ENCODE measurements at places on chromosomes 2 and 18.

- DNase-seq, result no peak
These were observed 78.2 kb downstream of the UBE2E3 start for GRCh38 chr2:181058378-181059269.

GRCh38 chr2:131016826-131017741, 76.2 kb downstream of the FAM168B start:
- DNase-seq, result no peak

DNA sequence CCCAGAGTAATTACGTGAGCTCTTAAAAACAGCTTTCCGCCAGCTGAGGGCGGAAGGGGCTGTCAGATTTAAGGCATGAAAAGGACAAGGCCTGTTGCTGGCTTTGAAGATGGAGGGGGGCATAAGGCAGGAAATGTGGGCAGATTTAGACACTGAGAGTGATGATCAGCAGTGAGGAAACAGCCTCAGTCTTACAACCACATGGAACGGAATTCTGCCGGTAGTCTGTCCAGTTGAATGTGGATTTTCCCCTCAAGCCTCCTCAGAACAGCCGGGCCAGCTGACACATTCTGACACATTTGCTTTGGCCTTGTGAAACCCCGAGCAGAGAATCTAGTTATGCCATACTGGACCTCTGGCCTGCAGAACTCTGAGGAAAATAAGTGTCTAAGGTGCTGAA, 16.6 kb downstream of the POLE4 start:
- DNase-seq, result no peak

DNA sequence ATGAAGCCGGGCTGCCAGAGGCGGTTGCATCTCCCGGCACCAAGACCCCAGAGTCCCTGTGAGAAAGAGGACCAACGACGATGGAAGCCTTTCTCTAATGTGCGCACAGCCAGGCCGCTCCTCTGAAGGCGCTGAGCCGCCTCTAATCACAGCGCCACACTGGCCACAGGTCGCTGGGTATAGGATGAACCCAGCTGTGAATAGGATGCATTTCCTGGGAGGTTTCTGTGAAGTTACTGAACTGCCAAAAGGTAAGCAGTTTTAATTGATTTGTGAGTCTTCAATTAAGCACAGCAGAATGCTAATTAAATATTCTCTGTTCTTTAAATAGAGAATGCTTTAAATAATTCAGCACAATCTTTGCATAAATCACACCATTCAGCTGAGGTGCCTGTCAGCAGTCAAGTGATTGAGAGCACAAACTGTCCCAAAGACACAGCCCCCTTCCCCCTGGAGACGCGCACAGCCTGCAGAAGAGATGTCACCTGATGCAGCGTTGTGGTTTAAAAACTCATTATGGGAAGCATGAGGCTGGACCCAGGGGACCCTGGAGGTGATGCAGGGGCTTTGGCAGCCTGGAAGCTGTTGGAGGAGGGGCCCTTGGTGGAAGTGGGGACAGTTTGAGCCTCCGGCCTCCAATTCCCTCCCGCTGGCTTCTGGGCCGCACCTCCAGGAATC, 98.1 kb downstream of the RTP5 start:
- no peak for DNase-seq

DNA sequence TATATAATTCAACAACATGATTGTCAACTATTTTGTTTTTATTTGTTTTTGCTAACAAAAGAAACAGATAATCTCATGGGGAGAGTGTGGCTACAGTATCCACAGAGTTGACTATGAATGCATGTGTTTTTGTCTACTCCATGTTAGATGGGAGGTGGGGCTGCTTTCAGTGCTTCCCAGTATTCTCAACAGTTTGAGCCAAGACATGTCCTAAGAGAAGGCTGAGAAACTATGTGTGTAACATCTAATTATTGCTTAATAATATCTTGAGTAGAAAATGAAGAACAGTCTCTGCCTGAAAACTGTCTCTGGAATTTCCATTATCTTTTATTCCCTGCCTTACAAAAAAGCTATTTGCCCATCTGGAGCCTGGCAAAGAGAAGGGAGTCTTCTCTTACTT, 178.8 kb upstream of the MMADHC start:
- DNase-seq, result no peak

GRCh38 chr2:119716284-119716672, 37.3 kb downstream of the TMEM177 start:
- no peak for DNase-seq

DNA sequence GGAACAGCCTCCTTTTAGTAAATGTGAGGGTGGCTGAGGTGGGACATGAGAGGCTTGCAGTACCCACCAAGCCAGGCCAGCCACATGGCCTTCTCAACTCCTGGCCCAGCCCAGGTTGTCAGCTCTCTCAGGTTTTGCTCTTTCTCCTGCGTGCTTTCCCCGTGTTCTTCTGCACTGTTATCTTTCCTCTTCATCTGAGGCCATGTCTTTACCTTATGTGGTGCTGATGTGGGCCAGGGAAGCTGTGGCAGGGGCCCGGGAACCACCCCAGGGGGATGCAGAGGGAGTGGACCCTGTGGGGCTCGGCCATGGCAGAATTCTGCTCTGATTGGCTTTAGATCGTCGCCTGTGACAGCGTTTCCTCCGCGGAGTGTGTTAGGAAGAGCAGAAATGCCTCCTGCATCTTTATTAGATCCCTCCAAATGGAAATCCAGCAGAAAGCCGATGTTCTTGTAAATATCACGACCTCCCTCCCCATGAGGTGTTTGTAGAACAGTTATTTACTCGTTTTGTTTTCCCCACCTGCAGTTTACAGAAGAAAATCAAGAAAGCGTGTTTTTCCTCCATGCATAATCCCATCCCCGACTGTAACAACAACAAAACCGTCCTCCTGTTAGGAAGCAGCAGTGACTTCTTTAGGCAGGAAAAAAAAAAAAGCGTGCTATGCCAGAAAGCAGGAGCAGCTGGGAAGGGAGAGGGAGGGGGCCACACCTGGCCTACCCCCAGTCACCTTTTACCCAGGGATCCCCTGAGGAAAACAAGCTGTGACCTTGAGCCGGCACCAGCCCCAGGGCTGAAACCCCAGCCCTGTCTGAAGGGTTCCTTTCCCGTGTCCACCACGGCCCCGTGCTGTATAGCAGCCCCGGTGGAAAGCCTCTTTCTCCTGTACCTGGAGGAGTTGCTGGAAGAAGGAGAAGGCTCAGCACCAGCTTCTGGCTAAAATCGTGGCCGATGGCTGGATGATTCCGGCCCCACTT, 54.8 kb downstream of the HPCAL1 start:
- DNase-seq, result no peak

DNA sequence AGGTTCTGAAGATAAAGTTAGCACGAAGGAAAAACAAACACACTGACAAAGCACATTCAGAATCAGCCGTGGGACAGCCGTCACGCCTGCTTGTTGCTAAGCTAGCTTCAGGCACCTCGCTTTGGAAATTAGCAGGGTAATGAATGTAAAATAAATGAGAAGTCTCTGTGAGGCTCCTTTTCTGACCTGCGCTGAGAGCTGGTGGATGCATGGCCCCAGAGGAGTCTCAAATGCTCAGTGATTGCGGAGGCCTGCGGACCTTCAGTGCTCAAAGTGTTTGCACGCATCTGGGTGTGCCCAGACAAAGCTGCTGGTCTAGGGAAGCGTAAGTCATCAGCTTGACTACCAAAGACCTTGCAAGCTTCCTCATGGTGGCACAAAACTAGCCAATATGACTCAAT, 50.6 kb downstream of the CD8B2 start:
- DNase-seq, result no peak

DNA sequence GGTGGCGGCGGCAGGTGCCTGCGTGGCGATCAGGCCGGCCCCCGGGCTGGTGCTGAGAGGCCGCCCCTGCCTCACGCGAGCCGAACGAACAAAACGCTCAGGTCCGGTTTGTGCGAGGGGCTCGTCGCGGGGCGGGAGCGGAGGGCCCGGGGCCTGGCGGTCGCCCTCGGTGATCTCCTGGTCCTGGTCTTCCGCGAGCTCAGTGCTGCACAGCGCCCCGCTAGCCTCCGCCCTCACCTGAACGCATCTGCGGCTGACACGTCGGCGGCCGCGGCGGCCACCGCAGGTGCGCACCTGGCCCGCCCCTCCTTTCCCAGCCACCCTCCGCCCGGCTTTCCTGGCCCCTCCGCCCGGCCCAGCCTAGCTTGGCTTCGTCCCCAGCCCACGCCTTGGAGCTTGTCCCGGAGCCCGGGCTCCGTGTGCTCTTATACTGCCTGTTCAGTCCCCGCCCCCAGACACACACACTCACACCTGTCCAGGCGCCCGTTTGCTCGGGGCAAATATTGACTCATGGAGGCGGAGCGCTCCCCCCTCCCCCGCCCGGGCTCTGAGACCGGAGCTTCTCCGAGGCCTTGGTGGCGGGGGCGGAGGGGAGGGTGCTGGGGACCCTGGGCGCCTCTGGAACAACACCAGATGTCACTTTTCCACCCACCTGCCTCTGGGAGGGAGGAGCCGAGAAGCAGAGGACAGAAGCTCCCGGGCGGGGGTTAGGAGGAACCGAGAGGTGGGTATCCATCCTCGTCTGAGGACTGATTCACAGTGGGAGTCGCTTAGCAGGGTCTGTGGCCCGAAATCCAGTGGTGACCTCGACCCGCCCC, 8.6 kb upstream of the CRYBA2 start:
- peak; percentile 41 for DNase-seq

- no peak for DNase-seq
These were observed 175.8 kb downstream of the LOXHD1 start for GRCh38 chr18:46481048-46481846.

GRCh38 chr2:129929321-129930290, 49.9 kb upstream of the RAB6C start:
- DNase-seq, result no peak

- no peak for DNase-seq
These were observed 102.1 kb downstream of the PXDN start for GRCh38 chr2:1642066-1642861.

DNA sequence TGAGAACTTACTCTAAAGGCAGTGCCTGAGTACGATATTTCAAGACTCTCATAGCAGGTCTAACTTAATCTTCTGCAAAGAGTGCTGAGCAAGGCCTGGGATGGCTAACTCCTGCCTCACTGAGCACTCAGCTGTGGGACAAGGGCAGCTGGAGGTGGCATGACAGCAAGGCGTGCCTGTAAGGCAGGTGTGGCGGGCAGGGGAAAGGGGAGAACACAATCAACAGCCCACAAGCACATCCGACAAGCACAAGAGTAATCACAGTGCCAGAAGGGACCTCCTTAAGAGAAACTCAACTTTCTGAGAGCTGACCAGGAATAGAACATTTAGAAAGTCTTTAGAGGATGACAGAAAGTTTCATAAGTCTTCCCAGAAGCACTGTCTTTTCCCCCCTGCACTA, 42.0 kb downstream of the GPR45 start:
- DNase-seq, result no peak

DNA sequence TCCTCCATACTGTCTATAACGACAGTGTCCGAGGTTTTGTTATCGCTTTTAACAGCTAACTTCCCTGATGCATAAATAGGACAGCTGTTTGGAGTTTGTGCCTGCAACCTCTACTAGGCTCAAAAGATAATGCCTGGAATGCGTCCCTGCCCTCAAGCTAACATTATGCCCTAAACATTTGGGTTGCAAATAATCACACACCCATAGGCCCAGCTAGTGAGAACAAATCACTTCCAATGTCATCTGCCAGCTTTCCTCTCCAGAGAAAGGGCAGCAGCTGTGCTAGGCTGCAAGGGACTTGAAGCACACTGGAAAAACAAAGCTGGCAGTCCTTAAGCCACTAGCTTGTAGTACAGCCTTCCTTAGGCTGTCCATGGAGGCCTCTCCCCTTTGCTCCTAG, 201.8 kb upstream of the LYPD1 start:
- no peak for DNase-seq

DNA sequence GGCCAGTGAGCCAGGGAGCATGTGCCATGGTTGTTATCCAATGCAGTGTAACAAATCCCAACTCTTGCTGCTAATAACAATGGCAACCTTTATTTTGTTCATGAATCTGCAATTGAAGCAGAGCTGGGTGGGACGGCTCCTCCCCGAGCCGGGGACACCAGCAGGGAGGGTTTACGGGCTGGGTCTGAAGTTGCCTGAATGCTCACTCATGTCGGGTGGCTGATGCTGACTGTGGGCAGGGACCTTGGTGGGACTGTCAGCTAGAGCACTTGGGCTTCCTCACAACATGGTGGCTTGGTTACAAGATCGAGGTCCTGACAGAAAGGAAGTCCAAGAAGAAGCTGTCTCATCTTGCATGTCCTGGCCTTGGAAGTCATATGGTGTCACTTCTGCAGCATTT, 264.5 kb downstream of the NDUFA10 start:
- DNase-seq, result no peak

GRCh38 chr2:72992734-72993102, 75.4 kb downstream of the EMX1 start:
- DNase-seq, result no peak

GRCh38 chr2:43579275-43579981, 16.4 kb downstream of the THADA start:
- DNase-seq, result no peak

DNA sequence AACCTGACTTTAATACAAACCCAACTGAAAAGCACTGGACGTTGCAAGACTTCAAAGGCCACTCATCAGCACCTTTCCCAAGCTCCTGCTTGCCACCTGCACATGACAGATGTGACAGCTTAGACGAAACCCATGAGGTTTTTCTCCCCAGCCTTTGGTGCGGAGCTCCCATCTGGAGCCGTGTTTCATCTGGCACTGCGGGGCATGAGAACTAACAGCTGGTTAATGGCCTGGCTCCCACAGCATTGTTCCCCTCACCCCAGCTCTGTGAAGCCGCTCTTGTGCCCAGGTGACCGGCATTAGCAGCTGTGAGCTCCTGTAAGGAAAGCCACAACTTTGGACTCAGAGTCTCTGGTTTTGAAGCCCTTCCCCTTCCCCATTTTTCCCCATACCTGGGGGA, 50.9 kb downstream of the GALR1 start:
- DNase-seq, result no peak

DNA sequence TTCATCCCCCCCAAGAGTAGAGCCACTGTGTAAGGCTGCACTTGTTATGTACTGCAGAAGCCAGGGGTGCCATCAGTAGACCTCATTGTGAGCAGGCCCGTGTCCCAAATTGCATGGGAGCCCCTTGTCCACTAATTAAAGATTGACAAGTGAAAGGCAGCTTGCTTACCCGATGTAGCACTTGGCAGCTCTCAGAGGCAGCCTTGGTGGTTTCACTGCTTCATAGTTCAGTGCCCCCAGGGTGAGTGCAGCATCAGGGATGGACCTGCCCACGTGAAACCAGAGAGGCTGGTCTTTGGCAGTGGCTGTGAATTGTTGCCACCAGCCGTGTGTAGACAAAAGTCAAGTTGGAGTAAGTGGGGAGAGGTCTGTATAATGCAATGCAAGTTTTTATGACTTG, 13.3 kb downstream of the TUBB6 start:
- DNase-seq, result no peak

GRCh38 chr2:68416081-68416675, 50.9 kb downstream of the FBXO48 start:
- DNase-seq, result no peak

- DNase-seq, result peak; percentile 29
These were observed 283.4 kb downstream of the CLIP4 start for GRCh38 chr2:29398384-29399237.

Measured in right kidney (tissue), 9 donors.